ENCODE measurements at places on chromosomes 6 and 20.

DNA sequence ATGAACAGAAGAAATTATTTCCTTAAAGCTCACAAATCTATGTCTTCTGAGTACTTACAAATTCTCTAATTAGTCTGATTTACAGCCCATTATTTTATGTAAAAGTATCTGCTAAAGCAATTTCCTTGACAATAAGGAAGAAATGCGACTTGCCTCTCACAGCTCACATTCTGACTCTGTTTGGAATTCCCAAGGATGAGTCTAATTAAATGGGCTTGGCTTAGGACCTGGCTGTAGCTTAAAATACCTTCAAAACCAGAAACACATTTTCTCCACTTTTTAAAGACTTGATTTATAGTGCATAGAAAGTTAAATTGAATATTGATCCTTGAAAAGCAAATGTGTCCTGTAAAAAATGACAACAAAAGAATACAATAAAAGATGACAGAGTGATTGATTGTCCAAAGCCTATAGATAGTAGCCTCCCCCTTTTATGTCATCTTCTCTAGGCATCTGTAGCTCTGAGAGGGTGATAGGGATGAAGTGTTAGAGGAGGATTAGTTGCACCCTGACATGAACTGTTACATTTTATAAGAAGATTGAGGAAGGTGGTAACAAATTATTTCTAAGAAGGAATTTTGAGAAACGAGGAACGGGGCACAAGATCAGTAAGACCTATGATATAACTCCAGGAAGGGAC lies 118.9 kb downstream of the MACROD2 start:
- DNase-seq: no peak

- no peak for DNase-seq
Measured at GRCh38 chr6:87723170-87724078, 21.4 kb upstream of the AKIRIN2 start.

DNA sequence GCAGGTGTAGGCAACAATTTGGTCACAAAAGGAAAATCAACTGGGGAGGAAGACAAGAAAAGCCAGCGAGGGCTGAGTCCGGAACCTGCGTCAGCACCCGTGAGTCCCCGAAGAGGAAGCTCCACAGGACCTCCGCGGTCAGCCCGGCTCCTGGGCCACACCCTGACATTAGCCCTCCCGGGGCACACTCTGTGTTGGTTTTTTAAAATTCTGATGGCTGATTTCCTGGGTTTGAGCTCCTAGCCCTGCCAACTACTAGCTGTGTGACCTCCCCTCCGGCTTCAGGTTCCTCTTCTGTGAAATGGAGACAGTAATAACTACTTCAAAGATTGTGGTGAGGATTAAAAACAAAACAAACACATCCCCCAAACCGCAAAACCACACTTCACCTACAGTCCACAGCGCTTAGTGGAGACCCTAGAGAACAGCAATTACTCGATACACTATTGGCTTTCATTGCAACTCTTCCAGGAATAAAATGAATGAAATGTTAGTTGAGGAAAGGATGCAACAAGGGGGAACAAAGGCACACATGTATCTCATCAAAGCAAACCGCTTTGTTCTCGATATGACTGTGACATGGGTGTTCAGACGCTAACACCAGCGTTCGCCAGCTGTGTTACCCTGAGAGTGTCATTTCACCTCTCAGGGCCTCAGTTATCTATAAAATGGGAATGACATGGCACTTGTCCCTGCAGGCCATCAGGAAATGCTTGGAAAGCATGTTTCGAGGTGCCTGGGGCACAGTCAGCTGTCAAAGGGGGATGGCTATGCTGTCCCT lies 985 bp downstream of the ZBP1 start:
- DNase-seq: peak; percentile 49

DNA sequence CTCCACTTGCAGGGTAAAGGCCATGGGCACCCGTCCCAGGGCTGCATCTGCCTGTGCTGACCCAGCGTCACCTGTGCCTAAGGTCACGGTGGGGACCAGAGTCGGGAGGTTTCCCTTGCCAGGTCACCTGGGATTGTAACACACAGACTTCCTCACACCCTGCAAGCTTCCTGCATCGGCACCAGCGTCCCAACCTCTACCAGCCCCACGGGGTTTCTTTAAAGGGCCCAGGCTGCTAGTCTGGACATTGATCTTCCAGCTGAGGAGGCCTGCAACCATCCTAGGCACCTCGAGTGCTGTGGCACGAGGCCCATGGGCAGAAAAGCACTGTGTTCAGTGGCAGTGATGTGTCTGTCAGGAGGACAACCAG lies 12.6 kb downstream of the ACSS1 start:
- no peak for DNase-seq

- DNase-seq: no peak
Measured at GRCh38 chr20:15155848-15156401, 818.5 kb upstream of the FLRT3 start.

- no peak for DNase-seq
Measured at GRCh38 chr6:137806914-137807682, 60.0 kb upstream of the TNFAIP3 start.

DNA sequence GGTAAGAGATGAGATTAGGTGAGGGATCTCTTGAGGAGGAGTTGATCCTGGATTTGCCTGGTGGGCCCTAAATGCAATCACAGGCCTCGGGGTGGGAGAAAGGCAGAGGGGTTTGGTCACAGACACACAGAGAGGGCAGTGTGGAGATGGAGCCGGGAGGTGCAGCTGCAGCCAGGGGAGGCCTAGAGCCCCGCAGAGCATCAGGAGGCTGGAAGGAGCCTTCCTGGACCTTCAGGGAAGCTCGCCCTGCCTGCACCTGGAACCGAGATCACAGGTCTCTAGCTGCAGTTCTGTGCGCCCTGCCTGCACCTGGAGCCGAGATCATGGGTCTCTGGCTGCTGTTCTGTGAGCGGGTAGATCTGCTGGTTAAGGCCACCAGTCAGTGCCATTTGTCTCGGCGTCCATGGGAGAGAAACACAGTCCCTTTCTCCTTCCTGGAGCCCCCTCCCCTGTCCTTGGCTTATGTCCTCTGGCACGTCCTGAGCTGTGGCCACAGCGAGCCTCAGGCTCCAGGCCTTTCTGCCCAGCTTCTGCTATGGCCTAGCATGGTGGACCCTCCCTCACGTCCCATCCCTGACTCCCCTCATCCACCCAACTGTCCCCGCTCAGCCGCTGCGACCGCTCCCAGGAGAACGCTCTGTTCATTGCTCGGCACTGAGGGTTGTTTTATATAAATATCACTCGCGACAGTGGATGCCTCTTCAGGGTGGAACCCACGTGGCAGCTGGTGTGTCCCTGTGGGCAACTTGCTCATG lies 112.0 kb downstream of the DACT2 start:
- no peak for DNase-seq

DNA sequence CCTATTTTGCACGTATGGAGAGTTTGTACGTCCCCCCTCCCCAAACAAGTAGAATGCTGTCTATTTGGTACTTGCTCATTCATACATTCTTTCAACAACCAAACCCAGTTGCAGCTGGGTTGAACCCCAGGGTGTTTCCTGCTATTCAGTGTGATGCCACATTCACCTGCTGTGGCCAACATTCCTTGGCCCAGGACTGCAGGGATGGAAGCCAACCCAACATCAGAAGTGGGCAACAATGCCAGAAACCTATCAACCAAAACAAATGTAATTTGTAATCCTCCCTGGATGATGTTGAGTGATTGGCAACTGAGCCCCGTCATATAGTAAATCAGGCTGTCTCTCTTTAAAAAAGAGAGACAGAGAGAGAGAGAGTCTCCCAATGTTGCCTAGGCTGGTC lies 8.9 kb downstream of the NT5E start:
- DNase-seq: no peak

DNA sequence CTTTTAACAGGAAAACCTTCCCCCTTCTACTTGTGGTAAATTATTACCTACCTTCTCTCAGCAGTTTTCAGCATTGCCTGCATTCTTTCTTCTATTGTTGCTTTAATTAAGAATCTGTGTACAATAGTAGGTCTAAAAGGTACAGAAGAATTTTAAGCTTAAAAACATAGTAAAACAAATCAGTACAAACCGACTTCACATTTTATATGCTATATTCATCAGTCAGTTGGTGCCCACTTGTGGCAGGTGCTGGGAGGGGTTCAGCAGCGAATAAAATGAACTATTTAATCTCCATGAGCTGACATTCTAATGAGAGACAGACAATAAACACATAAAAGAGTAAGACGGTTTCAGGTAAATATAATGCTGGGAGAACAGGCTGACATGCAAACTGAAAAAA lies 73.4 kb upstream of the FBXO30 start:
- DNase-seq: no peak

- no peak for DNase-seq
Measured at GRCh38 chr6:40438246-40438887, 148.8 kb downstream of the LRFN2 start.

DNA sequence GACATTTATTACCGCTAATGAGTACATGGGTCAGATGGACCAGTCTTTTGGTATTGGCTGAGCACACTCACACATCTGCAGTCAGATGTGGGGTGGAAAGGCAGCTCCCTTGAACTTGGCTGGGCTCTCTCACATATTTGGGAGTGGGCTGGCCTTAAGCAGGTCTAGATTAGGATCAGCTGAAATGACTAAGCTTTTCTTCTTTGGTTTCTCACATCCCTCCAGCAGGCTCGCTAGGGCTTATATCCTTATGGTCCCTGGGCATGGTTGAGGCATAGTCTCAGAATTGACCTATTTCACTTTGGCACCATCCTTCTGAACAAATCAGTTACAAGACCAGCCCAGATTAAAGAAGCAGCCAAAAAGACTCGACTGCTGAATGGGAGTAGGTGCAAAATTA lies 14.4 kb upstream of the PLCB1 start:
- DNase-seq: no peak

- no peak for DNase-seq
Measured at GRCh38 chr6:108732091-108732870, 115.9 kb upstream of the ARMC2 start.

DNA sequence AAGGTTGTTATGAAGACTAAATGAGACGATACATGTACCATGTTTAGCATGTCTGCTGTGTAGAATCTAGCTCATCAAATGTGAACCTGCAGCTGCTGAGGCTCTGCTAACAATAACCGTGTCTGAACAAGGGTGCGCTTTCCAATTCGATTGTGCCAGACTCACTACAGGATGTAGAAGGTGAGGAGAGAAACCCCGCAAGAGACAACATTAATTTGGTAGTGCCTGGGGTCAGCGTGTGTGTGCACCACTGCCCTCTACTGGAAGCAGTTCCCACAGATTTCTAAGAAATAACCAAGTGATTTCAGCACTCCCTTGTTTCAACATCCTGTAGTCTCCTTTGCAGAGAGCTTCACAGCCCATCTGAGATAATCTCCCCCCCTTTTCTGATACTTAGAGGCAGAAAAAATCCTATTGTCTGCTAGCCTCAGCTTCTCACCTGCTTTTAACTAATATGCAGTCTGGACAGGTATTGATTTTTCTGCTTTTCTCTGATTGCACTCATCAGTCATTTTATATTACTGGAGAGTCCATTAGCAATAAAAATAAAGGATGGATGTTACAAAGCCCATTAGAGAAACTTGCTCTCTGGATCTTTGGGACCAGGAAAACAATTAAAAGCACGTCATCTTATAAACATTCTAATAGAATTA lies 96.7 kb upstream of the BACH2 start:
- DNase-seq: peak; percentile 84

DNA sequence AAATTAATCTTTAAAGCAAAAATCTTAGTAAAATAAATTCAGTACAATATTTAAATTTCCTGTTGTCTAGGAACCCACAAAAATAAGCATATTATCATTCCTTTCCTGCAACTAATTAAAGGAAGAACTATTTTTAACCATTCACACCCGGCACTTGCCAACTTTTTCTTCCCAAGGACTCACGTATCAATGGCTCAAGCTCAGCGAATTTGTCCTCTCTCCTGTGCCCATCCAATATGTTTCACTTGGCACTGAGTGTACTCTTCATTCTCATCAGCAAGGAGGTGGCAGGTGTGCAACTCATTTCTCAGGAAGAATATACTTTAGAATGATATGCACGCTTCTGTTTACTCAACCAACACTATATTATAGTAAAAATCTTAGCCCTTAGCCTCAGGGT lies 419.4 kb downstream of the C6orf118 start:
- DNase-seq: no peak

GRCh38 chr6:57432157-57432556 lies 114.7 kb downstream of the PRIM2 start:
- DNase-seq: no peak

DNA sequence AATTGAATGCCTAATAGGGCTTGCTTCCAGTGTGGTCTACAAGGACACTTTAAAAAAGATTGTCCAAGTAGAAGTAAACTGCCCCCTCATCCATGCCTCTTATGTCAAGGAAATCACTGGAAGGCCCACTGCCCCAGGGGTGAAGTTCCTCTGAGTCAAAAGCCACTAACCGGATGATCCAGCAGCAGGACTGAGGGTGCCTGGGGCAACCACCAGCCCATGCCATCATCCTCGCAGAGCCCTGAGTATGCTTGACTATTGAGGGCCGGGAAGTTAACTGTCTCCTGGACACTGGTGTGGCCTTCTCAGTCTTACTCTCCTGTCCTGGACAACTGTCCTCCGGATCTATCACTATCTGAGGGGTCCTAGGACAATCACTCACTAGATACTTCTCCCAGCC lies 411.5 kb downstream of the TENT5A start:
- no peak for DNase-seq

GRCh38 chr6:121086876-121087275 lies 247.4 kb downstream of the TBC1D32 start:
- DNase-seq: no peak

- DNase-seq: no peak
Measured at GRCh38 chr20:48214601-48215000, 429.3 kb upstream of the SULF2 start.

DNA sequence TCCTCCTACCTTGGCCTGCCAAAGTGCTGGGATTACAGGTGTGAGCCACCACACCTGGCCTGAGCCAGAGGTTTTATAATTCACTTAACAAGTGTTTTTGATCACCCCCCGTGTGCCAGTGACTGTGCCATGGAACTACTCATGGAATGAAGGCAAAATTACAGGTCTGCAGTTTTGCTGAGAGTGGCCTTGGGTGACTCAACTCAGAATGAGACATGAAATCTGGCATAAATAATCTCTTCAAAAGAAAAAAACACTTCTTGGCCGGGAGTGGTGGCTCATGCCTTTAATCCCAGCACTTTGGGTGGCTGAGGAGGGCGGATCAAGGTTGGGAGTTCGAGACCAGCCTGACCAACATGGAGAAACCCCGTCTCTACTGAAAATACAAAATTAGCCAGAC lies 166.9 kb upstream of the SALL4 start:
- no peak for DNase-seq

GRCh38 chr6:149065658-149066556 lies 251.6 kb upstream of the TAB2 start:
- DNase-seq: peak; percentile 11

- DNase-seq: no peak
Measured at GRCh38 chr6:37308069-37308815, 45.5 kb upstream of the RNF8 start.

GRCh38 chr6:139699335-139699734 lies 324.9 kb upstream of the CITED2 start:
- no peak for DNase-seq

DNA sequence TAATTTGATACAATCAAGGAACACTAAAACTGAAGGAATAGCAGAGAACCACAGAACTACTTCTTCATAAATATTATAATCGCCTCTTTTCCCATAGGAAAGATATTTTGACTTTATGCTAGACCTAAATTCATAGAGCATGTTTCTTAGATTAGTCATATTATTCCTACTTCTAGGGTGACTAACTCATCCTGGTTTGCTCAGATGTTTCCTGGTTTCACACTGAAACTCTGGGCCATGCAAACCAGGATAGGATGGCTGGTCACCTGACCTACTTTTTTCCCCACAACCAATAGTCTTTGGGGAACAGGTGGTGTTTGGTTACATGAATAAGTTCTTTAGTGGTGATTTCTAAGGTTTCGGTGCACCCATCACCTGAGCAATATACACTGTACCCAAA lies 42.8 kb downstream of the MMS22L start:
- no peak for DNase-seq

- no peak for DNase-seq
Measured at GRCh38 chr6:133955582-133956415, 2.8 kb downstream of the TBPL1 start.

Data from CD4-positive, alpha-beta T cell (primary cell).